ENCODE measurements at places on chromosomes 5 and 9.
A peak's percentile ranks its signal among the peaks of the same experiment; 100 is the strongest.

- no peak for DNase-seq
Measured at GRCh38 chr9:22228542-22228941, 218.1 kb upstream of the DMRTA1 start.

DNA sequence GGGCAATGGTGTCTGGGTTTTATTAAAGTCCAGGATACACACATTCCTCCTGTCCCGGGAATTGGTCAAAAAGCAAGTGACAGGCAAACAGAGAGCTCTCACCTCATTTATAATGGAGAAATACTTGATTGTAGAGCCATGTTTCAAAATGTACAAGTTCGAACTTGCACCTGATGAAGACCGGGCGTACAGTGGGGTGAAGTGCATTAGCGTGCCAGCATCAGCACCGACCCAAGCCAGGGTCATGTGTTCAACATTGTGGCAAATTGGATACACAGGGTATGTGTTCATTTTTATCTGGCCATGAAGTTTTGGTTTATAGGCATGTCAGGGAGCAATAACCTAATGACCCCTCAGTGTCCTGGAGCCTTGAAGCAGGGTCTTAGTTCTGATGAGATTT, 472.5 kb downstream of the IRX1 start:
- DNase-seq = no peak

- no peak for DNase-seq
Measured at GRCh38 chr5:5575461-5575860, 153.0 kb downstream of the ICE1 start.

- DNase-seq = no peak
Measured at GRCh38 chr5:106172681-106173532, 1497.8 kb downstream of the EFNA5 start.

DNA sequence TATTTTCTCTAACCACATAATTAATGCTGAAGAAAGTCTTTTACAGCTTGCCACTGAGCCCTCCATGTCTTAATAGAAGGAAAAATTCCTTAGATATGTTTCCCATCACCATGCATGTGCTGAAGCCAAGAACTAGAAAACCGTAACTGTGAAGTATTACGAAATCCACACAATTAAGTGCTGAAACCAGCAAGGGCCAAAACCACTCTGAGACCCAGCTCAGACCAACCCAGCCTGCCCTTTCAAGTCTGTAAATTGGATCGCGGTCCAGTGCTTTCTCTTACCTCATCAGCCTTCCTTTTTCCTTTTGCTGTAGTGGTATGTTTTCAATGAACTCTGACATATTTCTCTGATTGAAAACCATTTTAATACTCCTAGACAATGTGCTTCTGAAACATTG, 26.3 kb downstream of the SEMA5A start:
- DNase-seq = no peak

GRCh38 chr5:116038817-116039216, 6.5 kb downstream of the ARL14EPL start:
- DNase-seq = no peak

DNA sequence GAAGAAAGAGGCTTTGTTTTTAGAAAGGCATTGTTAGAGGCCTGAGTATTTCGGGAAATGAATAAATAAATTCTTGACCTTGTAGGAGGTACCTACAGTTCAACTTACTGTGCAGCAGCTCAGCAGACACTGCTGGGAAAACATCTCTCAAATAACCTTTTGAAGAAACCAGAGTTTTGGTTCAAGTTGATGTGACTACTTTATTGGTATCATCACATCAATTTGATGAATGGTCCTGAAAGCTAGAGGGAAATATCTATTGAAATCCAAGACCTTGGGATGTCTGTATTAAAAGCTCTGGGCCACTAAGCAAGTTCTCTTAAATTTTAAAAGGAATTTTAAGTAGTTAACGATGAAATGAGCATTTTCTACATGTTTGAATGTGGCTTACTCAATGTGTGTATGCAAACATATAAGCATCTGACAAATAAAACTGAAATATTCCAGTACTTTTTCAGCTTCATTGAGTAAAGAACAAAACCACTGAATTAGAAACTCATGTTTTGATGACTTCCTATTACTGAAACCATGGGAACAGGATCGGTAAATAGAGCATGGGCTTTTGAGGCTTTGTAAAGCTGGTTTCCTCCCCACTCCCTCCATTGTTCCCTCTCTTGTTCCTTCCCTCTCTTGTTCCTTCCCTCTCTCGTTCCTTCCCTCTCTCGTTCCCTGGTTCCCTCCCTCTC, 36.7 kb downstream of the SLC27A6 start:
- DNase-seq = no peak

- DNase-seq = no peak
Measured at GRCh38 chr9:121593066-121593465, 58.4 kb upstream of the DAB2IP start.

DNA sequence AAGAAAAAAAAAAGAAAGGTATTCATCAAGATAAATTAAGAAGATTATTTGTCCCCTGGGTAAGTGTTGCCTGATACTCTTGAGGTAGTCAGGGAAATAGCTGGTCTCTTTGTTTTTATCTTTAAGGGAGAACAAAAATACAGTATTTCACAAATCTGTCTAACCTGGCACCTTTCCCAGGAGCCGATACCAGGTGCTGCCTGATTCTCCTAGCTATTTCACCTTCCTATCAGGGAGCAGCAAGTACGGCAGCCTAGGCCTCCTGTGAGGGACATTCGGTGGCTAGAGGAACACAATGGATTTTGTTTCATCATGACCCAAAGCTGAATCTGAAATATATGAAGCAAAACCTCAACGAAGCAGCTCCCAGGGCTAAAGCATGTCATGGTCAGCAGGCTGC, 86.0 kb downstream of the TARS1 start:
- DNase-seq = no peak

GRCh38 chr5:134411546-134412266, at the start of gene CDKN2AIPNL:
Gene CDKN2AIPNL (minus strand): TSS chr5:134411881. CDS start chr5:134411854, 27 bp downstream.
- peak; percentile 79 for DNase-seq

All from stimulated activated CD8-positive, alpha-beta memory T cell treated with anti-CD3 and anti-CD28 coated beads, Interleukin-7, amount 100 ng/mL, for 1 hour (primary cell).